ENCODE measurements at places on chromosomes 7 and 10. TPM values are rescaled to one million over a fixed set of nuclear protein-coding genes. Genes with fewer than 3 reads are reported as not detected.

Gene HOXA13
- total RNA-seq, result not detected

- no peak overlapping the region for H3K27ac ChIP-seq
- H3K4me1 ChIP-seq, result no peaks in the 10 kb centered on the region
- peaks cover 30% of the 10 kb centered on the region for H3K27me3 ChIP-seq
- H3K4me3 ChIP-seq, result no peak overlapping the region
- H3K36me3 ChIP-seq, result no peaks in the 10 kb centered on the region
Measured at GRCh38 chr10:93875032-93875358, 18.8 kb upstream of the SLC35G1 start.

DNA sequence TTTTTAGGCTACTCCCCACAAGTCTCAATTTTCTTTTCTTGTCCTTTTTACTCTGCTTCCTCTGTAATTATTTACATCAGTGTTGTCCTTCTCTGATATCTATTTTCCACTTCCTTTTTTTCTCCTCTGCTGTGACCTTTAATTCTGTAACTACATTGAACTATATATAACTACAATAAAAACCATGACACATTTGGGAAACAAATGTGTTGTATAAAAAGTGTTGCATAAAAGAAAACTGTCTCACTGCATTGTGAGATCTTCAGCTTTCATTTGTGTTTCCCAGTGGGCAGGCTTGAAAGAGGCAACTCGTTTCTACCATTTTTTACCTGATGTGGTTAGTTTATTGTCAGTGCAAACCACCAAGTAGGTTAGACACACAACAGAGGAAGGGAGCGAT lies 483.9 kb upstream of the NRP1 start:
- no peak overlapping the region for H3K27ac ChIP-seq
- H3K4me3 ChIP-seq, result no peak overlapping the region
- no peaks in the 10 kb centered on the region for H3K36me3 ChIP-seq
- H3K4me1 ChIP-seq, result no peaks in the 10 kb centered on the region
- no peak for DNase-seq
- peaks cover 2% of the 10 kb centered on the region for H3K27me3 ChIP-seq

- H3K4me3 ChIP-seq, result peak overlapping the region; percentile 43
- DNase-seq, result no peak
- H3K27me3 ChIP-seq, result peaks cover 71% of the 10 kb centered on the region
- peak overlapping the region; percentile 34 for H3K27ac ChIP-seq
- peaks cover 14% of the 10 kb centered on the region for H3K36me3 ChIP-seq
Measured at GRCh38 chr10:8035006-8035640, 19.4 kb upstream of the GATA3 start.
